ENCODE measurements at places on chromosomes 1 and 21. TPM values are rescaled to one million over a fixed set of nuclear protein-coding genes. Genes with fewer than 3 reads are reported as not detected.

Gene PCAT6
- total RNA-seq = not detected

Gene DMBX1
- 0.89 TPM for total RNA-seq

Gene SLAMF9
- not detected for total RNA-seq

Gene UTS2
- not detected for total RNA-seq

Gene LDLRAD1
- total RNA-seq = not detected

Gene RHCE
- 0.38 TPM for total RNA-seq

Gene KRTAP10-1
- total RNA-seq = not detected

DNA sequence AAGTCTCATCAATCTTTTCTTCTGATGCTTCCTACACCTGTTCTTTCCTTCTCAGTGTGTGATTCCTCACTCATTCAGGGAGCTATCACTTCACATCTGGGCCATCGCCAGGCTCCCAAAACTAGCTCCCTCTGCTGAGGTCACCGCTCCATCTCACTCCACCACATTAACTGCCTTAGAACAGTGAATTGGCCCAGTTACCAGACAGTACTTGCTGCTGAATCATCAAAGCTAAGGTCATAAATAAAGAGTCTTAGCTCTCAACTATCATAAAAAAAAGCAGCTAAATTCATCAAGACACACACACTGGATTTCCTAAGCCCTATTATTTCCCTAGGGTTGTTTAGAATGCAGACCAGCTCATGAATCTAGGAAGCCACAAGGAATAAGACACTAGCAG, 18.8 kb upstream of the SRM start:
- DNase-seq = peak; percentile 51

GRCh38 chr1:159845751-159846629, 16.5 kb downstream of the VSIG8 start:
- no peak for DNase-seq

- DNase-seq = no peak
Observed at GRCh38 chr21:41148798-41149197, 19.2 kb upstream of the BACE2 start.

DNA sequence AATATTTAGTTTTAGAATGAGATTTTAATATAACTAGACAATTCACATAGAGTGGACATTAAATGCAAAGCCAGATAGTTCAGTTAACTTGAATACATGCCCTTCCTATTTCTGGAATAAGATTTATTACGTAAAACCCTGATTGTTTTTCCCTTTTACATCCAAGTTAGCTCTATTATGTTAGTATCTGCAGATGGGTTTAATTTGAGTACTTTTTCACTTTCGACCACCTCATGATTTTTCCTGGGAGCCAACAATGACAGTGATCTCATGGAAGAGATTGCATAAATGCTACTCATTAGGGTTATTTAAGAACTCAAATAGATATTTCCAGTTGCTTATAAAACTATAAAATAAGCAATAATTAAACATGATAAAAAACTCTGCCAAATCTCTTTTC, 199.4 kb upstream of the PTGFR start:
- DNase-seq = no peak

DNA sequence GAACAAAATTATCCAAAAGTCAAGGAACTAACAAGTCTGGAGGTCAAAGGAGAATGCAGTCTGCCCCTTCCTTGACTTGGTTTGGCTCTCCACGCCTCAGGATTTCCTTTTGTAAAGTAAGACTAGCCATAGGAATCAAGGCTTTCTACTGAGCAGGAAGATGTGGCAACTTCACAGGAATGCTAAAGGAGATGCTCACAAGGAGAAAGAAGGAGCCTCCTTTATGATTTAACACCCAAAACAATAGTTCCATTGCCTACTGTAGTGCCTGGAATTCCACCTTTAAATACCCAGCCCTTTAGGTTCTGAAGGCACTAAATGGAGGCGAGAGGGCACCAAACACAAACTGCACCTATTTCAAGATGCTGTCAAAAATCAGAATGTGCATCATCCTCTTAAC, 176.3 kb upstream of the NFIA start:
- no peak for DNase-seq

DNA sequence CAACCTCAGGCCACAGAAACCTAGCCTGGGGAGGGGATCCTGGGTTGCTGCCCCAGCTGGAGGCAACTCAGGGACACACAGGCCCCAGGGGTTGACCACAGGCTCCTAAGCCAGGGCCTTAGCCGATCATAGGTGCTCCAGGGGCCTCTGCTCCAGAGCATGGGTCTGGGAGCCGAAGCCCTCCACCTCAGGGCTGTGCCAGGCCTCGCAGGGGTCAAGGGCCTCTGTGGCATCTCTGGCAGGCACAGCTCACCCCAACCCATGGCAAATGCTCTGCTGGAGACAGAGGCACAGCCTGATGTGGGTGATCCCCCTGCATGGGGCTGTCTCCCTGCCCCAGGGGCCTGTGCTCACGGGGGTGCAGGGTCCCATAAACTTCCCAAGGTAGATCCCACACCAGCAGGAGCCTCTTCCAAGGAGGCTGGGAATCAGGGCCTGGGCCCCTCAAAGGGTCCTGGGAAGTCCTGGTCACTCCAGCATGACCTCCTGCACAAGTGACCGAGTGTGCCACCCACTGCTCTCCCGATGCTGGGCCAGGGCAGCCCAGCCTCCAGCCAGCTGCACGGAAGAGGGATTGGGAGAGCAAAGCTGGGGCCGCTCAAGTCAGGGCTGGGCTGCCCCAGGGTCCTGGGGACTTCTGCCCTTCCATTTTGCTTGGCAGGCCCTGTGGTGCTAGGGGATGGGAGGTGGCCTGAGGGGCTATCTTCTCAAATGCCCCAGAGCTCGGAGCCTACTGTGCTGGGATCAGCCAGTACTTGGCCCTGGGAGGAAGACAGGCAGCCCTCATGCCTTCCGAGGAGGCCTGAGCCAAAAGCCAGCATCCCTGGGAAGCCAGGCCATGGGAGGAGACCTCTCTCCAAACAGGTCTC, 22.2 kb upstream of the PRSS38 start:
- no peak for DNase-seq

- DNase-seq = no peak
Observed at GRCh38 chr1:106435269-106435668, 621.2 kb upstream of the PRMT6 start.

GRCh38 chr1:12422488-12422887, 192.7 kb downstream of the VPS13D start:
- no peak for DNase-seq

DNA sequence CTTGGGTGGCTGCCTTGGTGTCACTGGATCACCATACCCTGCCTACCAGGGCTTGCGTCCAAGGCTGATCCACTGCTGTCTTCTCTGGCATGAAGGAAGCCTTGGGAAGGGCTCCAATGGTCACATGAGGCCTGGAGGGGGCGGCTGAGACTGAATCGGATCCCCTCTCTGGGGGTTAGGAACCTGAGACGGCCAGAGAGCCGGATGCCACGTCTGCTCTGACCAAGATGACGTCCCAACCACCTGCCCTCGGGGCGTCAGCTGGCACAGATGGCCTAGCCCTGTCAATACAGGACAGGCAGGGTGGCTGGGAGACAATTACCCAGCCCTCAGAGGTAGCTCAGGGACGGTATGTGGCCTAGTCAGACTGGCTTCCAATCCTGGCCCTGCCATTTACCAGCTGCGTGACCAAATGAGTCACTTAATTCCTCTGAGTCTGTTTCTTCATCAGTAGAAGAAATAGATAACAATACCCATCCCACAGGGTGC, 5.4 kb downstream of the TRIM62 start:
- peak; percentile 27 for DNase-seq

GRCh38 chr1:106700211-106700610, 356.3 kb upstream of the PRMT6 start:
- DNase-seq = no peak

- no peak for DNase-seq
Observed at GRCh38 chr1:79847700-79848099, 841.2 kb upstream of the ADGRL4 start.

DNA sequence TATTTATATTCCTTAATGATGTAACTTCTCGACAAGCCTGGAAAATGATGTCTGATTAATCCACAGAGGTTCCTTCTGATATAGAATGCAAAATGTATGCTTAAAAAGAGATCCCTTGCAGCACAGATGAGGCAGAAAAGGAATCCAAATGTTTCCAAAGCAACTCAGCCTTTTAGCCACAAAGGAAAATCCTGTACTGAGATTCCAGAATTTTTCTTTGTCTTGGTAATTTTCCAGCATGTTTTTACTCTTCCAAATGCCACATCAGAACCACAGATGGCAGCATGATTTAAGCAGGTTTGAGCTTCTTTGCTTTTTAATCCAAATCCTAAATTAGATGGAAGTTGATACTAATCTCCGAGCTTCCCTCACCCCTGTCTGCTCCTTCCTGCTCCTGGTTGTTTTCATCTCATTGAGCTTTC, 176.4 kb upstream of the PALMD start:
- DNase-seq = peak; percentile 7

- DNase-seq = peak; percentile 70
Observed at GRCh38 chr21:35478161-35479064, 429.3 kb upstream of the RUNX1 start.

Measured in A172 (cell line).